Cortex of kidney (tissue), 1 donor: ENCODE measurements at places on chromosomes 3 and 15.

DNA sequence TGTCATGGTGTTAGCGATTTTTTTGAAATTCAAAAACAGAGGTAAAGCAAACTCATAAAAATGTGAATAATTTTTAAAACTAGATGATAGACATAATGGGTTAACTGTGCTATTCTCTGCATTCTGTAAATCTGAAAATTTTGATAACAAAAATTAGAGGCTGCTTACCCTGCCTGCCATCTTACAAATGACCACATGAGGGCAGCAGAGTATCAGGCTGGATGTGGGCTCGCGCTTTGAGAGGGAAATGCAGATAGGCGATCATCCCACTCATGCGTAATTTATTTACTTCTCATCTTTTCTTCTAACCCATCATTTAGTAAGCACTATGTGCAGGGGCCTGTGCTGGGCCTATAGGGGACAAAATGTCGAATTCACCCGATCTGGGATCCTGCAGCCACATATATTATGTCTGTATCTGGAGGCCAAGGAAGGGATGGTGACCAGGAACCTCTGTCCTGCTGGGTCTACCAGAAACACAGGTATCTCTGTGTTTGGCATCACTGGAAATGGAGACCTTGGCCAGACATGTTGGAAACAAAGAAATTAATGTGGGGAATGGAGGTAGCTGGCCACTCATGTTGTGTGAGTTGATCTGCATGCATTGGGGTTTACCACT, 7.8 kb upstream of the RAD18 start:
- DNase-seq = no peak

- no peak for DNase-seq
Observed at GRCh38 chr3:59695860-59696259, 646.0 kb upstream of the CFAP20DC start.

DNA sequence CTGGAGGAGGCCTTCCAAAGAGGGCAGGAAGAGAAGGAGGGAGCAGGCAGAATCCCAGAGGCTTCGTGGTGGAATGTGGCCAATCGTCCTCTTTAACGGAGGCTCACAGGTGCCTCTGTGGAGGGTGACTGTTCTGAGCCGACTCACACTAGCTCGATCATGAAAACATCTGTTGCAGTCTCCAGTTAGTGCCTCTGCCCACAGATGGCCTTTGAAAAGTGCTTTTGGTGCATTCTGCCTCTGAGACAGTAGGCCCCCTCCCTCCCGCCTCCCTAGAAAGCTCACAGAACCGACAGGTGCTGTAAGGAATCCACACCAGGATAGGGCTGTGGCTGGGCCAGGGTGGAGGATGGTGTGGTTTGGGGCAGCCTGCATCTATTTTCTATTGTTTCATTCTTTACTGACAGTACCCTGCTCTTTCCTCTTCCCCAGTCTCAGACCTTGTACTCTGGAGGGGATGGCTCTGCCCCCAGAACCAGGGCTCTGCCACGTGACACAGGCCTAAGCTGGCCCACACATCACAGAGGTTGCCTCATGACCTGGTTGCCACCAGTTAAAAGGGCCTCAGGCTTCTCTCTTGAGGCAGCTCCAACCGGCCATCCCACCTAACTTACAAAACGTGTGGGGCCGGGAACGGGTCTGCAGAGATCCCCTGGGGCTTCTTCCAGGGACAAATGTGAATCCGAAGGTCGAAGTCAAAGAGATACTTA, 27.2 kb upstream of the PIGZ start:
- no peak for DNase-seq

DNA sequence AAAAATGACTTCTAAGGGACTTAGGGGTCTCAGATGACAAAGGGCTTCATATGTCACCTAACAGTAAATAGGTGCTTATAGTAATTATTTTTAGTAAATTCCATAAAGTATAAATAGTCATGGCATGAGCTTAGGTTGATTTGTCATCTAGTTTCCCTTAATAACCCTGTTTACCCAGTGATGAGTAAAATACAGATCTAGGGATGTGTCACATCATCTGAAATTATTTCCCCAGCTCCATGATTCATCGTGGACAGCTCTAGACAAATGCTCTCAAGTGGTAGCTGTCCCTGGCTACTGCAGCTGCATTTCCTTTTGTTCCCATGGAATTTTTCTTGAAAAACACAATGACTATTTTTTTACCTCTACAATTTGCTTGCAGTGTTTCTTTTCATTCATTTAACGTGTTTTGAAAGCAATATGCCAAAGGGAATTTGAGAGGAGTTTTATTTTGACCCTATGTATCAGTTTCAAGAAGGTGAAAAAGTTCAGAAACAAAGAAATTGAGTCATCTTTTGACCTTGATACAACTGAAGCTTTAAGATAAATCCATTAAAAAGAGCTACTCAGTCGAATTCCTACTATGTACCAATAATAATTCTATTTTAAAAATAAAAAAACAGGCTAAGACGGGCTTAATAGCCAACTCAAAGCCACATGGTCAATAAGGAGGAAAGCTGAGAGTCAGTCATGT, 241.6 kb downstream of the KCNMB2 start:
- DNase-seq = no peak

DNA sequence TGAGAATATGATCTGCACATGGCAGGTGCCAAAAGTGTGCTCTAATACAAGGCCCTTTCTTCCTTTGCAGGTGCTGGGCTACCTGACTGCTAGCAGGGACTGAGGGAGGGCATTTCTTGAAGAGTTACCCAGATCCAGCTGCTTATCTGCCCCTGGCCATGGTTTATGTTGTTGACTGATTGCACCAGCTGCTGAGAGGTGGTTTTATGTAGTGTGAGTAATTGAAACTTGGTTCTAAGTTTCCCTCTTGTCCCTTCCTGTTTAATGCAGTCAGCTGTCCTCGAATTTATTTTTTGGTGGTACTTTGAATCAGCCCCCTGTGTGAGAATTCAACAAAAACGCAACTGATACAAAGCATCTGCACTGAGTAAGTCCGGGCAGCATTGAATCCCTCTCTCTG, 288.3 kb upstream of the C2CD4B start:
- no peak for DNase-seq

DNA sequence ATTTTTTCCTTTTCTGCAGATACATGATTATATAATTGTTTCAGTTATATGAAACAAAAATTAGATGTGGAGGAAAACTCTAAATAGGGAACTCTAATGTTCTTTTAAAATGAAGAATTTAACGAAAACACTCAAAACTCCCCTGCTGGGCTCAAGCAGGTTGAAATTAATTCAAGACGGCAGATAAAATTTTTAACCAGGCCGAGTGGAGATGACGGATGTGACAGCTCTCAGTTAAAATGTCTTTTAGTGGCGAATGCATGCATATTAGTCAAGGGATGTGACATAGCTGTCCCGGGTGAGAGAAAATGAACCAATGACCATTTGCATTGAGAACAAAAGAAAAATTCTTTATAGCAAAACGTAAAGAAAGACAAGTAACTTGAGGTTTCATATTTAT, 110.1 kb downstream of the ROBO2 start:
- no peak for DNase-seq

GRCh38 chr3:9793161-9793781, 389 bp downstream of the ARPC4 start:
- no peak for DNase-seq

DNA sequence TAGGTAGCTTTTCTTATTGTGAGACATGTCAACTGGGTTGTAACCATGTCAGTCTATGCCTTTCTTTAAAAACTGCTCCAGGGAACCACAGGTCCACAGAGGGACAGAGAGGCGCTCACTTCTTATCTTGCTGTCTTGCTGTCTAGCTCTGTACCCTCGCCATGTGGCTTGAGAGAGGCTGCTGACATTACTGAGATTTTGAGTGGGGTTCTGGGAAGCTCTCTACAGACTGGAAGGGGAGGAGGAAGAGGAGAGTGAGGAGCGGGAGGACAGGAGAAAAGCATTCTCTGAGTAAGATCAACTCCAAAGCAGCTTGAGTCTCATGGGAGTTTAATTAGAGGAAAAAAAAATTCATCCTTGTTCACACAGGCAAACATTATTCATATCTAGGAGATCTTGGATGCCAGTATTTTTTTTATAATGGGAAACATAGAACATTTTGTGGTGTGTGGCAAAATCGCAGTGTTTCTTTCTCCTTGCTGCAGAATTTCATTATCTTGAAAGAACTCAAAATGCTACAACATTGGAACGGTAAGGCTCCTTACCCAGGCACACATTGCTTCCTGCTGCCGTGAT, 1037.0 kb upstream of the NR2F2 start:
- no peak for DNase-seq

GRCh38 chr3:156120528-156121251, at the start of gene KCNAB1:
Gene KCNAB1, plus strand, starts transcription at chr3:156120578.
- no peak for DNase-seq

GRCh38 chr3:197420115-197420514, 121.7 kb upstream of the DLG1 start:
- DNase-seq = no peak

- no peak for DNase-seq
Observed at GRCh38 chr3:132626955-132627354, 29.9 kb downstream of the ACKR4 start.

DNA sequence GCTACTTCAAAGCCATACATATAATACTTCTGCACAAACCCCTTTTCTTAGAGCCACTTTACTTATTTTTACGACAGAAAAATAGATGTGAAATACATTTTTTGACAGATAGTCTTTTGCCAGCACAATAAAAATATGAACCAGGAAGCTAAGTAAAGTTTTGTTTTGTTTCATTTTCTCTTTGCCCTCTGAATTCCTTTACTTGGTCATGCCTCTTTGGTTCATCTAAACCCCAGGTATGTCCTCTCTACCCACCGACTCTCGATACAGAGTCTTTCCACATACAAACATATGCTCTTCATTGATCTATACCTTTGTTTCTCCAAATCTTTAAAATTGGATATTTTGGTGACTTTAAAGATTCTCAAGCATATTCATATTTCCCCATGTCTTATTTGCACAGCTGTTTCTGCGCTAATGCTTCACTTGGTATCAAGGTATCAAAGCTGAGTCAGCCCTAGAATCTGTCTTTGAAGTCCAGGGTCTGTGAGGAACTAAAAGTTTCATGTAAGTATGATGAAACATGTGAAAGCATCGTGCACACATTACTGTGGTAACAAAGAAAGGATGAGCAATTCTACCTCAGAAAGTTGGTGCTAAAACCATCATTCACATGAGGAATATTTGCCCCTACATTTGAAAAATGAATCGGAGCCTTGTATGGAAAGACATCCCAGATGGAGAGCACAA, 845.4 kb downstream of the NAALADL2 start:
- DNase-seq = no peak

DNA sequence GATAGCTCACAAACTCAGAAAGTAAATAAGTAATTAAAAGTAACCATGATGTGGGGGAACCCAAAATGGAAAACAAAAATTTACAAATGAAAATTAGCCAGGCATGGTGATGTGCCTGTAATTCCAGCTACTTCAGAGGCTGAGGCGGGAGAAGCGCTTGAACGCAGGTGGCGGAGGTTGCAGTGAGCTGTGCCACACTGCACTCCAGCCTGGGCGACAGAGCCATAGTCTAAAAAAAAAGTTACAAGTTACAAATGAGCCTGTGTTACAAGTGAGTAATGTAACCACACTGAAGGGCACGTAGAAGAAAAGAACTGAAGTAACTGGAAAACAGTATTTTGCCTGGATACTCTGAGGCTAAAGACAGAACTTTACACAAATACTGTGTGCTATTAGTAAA, 11.3 kb downstream of the EXOSC7 start:
- DNase-seq = no peak

DNA sequence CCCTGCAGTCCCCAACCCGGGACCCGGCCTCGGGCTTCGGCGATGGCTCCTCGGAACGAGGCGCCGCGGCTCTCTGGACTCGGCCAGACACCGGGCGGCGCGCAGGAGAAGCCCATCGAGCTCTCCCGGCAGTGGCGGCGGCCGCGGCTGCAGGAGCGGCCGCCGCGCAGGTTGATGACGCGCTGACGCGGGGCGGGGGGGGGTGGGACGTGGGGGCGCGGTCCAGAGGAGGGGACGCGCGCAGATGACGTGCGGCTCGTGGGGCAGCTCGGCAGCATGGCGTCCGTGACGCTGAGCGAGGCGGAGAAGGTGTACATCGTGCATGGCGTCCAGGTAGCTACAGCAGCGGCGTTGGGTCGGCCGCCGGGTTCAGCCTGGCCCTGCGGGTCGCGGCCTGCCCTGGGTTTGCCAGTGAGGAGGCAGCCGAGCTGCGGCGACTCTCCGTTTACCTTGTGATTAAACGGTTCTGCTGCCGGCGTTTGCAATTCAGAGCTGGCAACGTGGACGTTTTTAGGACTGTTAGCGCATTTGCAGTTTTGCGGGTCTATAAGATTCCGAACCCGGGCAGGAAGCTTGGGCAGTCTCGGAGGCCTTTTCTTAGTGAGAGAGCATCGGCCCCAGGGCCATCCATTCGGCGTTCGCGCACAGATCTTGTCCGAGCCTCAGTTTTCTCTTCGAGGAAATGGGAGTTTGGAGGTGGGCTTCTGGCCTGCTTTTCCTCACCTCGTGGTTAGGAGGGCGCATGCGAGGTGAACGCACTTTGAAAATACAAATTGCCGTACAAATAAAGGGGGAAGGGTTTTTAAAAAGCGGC, at the start of the genes EXOSC7 and ZDHHC3:
EXOSC7 (plus strand) TSS at position 243 of the 814 bp plus-strand sequence; CDS start at position 277, 34 bp downstream.
ZDHHC3 (minus strand) TSS at position 173 of the 814 bp plus-strand sequence. CDS start 16,738 bp downstream, outside the sequence.
- peak; percentile 45 for DNase-seq

- no peak for DNase-seq
Observed at GRCh38 chr15:82656641-82657266, 9.6 kb upstream of the CPEB1 start.

- DNase-seq = no peak
Observed at GRCh38 chr3:156728267-156728985, 54.0 kb downstream of the TIPARP start.

DNA sequence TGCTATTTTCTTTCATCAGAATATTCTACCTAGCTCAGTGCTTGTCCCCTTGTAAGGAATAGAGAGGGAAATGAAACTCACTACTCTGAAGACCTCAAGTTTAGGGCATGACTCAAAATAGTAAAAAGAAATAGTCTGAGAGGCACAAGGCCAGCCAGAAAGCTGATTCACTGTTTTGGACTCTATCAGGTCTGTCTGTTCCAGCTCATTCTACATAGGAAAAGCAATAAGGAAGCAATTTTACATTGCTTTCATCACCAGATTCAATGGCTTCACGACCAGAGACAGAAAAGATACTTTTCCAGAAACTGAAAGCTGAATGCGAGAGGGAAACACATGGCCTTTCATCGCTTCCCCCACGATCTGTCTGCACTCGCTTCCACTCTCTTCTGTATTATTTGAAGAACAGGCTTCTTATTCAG, 276.0 kb downstream of the GBE1 start:
- DNase-seq = no peak

DNA sequence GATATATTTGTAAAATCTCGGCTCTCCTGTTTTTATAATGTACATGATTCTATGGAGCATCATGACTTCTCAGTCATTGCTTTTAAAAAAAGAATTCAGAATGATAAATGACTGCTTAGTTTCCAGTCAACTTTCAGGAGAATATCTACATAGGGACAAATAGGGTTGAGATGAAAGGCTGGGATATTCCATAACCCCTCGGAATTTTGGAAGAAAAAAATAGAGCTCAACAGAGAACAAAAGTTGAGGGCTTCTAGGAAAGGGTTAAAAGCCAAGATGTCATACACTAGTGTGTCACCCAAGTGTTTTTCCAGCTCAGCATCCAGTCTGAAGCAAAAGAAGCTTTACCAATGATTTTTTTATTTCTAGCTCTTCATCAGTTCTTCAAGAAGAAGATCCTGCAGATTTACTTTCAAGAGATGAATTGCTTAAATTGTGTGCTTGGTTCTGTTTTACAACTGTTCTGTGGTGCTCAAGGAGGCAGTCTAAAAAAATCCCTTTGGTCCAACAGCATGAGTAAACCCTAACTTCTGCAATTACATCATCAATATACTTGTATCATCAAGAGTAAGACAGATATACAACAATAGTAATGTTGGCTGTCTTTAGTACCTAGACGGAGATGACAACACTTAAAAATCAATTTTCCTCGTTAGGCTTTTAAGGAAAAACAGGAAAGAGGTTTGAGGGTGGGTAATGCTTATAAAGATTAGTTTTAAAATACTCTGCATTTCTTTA, 979 bp downstream of the UNC13C start:
- DNase-seq = no peak

- no peak for DNase-seq
Observed at GRCh38 chr15:36579792-36580431, 486 bp downstream of the CDIN1 start.
